ENCODE measurements at places on chromosomes 5 and 9.

DNA sequence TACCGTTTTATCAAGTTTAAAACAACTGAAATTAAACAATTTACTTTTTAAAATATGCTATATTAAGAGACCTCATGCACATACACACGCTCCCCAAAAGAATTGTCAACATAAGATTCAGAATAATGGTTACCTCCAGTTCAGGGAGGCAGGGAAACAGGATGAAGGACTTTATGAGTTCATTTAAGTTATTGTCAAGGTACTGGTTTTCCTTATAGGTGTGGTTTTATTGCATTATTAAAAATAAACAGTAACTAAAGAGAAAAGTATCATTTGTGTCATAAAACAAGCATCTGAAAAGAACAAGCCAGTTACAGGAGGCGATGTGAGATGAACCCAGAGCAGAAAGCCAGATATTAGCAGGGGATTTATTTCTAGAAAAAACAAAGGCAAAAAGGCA, 2376.7 kb downstream of the MAT2B start:
- no peak for DNase-seq

DNA sequence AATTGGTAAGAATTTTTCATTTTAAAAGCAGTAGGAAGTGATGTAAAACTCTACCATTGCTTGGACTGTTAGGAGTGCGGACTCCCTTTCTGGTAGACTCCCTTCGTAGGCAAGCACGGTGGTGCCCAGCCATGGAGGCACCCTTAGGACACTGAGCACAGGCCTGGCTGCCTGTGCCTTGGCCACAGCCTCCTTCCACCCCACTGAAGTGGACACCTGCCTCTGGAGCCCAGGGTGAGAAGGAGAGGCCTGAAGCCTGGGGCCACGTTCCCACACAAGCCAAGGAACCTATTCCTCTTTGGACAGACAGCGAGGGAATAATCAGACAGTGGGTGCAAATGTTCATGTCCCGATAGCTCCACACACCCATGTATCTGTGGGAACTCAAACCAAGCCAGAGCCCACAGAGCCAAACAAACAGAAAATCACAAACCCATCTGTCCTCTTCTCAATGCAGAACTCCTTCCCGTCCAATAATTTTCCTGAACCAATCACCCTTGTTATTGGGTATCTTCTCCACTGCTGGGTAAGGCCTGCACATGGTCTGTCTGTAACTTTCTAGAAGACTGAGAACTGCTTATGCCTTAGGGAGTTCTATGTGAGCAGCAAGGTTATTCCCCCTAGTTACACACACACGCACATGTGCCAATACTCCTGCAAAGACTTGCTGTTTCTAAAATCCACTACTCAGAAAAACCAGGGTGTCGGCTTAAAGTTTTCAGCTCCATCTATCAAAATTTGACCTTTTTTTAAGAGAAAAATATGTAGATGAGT, 45.2 kb downstream of the UBE2QL1 start:
- DNase-seq: no peak

DNA sequence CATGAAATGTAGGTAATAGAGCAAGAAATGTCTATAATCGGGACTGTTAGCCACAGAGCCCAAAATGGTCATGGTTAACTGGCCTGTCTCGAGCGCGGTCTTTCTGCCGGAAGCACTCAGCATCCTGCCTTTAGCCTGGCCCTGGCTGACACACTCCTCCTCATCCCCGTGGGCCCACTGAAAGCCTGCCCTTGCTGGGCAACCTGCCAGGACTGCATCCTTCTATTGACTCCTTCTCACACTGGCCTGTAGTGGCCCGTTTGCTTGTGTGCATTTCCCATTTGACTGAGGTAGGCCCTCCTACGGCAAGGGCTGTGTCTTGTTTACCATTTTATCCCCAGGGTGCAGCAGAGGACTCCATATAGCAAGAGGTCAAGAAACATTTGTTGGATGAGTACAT, 215.7 kb downstream of the ATPSCKMT start:
- DNase-seq: no peak

DNA sequence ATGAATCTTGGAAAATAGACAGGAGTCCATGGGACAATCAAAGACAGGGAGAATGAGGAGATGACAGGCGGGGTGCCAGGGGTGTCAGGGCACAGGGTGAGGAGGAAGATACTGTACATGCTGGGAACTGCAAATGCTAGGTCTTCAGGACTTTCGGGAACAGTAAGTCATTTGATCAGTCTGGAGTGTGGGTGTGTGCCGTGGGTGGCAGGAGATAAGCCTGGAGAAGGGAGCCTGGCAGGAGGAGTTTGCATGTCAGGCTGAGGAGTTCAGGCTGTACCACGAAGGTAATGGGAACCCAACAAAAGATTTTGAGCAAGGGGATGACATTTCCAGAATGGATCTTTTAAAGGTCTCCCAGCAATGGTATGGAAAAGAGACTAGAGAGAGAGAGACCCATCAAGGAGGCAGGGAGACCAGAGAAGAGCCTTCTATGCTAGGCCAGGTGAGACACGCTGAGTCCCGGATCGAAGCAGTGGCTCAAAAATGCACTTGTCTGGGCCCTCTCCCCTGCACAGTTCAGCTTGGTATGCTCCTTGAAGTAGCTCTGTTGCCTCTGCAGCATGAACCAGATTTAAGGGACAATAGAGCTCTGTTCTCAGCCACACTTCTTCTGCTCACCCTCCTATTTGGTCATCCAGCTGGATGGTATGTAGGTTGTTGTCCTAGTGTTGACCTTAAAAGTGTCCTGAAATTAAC, 77.0 kb upstream of the FER start:
- DNase-seq: no peak

- DNase-seq: no peak
These were observed 46.7 kb upstream of the TMC1 start for GRCh38 chr9:72474676-72475075.

DNA sequence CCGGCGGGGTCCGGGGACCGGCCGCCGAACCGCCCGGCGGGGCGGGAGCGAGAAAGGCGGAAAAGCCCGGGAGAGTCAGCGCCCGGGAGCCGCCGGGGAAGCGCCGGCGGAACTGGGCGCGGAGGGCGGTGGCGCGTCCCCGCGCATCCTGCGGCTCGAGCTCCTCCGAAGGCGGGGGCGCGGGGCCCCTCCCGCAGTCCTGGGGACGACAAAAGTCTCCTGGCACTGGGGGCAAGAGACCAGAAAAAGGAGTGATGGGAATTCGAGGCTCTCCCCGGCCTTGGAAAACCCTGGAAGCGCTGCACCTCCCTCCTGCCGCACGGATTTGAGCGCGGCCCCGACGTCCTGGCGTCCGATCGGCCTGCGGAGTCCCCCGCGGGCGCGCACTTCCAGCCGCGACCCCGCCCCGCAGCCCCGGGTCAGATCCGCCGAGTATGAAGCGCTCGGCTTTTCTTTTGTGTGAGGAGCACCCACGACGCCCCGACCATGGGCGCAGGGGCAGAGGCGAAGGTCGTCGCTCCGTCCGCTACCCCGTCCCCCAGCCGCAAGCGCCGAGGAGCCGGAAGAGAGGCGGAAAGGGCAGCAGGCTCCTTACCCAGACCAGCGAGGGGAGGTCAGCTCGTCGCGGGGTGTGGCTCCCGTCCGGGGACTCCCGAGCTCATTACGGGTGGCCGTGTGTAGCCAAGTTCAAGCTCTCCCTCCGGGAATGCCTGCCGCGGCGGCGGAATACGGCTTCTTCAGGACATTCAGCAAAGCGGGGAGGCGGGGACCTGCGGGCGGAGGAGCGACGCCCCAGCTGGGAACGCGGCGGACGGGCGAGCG, at the start of gene EPB41L4A:
Gene EPB41L4A, minus strand, starts transcription at position 114 of the 822 bp plus-strand sequence. CDS start 238 bp downstream, outside the sequence.
- DNase-seq: no peak

GRCh38 chr9:136052991-136053756, 41.9 kb downstream of the NACC2 start:
- DNase-seq: no peak

- no peak for DNase-seq
These were observed 439.4 kb upstream of the ZNF462 start for GRCh38 chr9:106423575-106423974.

DNA sequence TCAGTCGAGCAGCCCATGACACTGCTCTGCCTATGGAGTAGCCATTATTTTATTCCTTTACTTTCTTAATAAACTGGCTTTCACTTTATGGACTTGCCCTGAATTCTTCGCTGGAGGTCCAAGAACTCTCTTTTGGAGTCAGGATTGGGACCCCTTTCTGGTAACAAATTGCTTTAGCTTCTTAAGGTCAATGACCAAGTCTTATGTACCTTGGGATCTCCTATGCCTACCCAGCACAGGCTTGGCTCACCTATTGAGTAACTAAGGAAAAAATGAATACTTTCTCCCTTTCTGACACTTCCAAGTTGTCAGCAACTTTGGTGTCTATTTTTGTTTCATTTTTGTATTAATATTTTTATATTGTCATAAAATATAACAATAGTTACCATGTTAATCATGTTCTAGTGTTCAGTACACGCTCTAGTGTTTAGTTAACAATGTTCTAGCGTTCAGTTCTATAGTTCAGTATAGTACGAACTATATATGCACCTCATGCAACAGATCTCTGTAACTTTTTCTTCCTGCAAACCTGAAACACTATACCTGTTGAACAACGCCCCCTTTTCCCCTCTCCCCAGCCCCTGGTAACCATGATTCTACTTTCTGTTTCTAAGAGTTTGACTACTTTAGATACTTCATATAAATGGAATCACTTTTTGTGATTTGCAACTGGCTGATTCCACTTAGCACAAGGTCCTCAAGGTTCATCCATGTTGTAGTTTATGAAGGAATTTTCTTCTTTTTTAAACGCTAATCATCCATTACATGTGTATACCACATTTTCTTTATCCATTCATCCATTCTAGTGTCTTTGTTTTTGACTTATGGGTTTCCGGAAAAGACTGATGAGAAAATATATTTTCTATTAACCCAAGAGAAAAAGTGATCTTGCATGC, 1.8 kb upstream of the RHOBTB3 start:
- DNase-seq: no peak

DNA sequence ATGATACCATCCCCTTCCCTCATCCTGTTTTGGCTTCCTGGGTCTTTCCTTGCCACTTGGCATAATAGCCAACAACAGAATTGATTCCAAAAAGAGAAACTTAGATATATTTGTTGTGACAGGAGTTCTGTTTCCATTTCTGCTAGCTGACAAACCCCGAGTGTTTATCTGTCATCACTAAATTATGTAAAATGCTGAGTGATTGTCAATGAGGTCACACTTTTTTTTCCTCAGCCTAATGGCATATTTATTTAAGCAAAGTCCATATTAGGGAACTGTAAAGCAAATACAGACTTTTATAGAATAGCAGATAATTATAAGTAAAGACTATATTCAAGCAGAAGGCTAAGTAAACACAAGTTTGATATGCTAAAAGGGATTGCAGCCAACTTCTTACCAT, 64.0 kb downstream of the RGS7BP start:
- DNase-seq: no peak

All from activated CD4-positive, CD25-positive, alpha-beta regulatory T cell (primary cell).